ENCODE measurements at places on chromosomes 6 and 20.
A peak's percentile ranks its signal among the peaks of the same experiment; 100 is the strongest.

- DNase-seq = no peak
These were observed 82.1 kb downstream of the KCNB1 start for GRCh38 chr20:49400410-49400809.

DNA sequence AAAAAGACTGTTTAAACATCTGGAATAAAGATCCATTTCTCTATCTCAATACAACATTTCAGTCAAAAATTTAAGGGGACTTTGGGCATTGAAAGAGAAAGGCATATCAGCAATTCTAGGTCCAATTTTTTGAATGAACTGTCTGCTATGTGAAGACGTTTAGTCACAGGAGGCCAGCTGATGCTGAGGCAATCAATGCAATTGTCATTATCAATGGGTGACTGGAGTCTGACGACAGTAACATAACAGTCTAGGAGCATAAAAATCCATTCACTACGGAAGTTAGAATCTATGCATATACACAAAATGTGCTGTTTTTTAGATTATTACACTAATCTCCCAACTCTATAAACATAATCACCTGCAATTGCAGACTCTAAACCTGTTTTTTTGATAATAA is 37.8 kb downstream of the TENT5A start:
- DNase-seq = no peak

DNA sequence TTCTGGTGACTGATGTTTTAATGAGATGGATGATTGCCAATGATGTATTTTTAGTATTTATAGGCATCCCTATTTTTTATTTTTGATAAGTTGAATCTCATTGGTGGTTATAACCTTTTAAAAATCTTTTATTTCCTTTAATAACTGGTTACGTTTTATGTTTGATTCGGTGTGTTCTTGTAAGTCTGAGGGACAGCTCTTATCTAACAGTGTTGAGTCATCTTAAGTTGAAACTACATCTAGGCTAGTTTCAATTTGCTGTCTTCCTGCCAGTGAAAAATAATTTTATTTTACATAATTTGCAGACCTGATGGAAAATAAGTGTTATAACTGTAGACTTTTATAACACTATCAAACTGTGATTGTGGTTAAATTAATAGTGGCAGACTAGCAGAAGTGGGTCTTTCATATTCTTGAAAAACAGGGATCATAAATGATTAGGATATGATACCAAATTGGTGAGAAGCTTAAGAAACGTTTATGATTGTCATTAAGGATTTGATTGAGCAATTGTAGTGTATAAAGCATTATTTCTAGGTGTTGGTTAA is 4.6 kb downstream of the AFDN start:
- DNase-seq = no peak

DNA sequence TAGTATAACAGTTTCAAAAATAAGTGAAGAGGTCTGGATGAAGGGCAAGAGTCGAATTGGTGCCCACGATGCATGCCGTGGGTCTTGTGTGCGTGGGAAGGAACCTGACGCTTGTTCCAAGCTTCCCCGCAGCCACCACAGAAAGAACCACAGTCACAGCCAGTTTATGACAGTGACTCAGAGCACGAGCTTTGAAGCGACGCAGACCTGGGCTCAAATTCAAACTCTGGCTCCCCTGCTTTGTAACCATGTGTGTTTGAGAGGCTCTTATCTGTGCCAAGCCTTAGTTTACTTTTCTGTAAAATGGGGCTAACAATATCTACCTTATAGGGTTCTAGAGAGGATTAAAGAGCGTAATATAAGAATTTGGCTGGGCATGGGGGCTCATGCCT is 65.5 kb downstream of the SYNJ2 start:
- no peak for DNase-seq

GRCh38 chr6:67814262-67814661 is 820.8 kb upstream of the ADGRB3 start:
- DNase-seq = no peak

DNA sequence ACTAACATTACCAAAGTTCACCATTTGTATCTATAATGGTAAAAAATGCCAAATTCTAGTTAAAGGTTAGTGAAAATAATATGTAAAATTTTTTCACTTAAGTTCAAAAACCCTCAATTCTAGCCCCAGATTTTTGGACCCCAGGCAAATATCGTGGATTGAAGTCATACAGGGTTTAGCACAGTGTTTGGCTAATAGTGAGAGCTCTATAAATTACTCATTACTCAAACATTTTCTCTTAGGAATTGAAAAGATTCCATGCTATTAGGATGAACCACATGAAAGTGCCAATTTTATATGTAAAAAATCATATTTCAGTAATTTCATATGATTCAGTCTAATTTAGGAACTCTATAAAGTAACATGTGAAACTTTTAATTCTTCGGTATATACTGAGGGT is 170.3 kb upstream of the PREP start:
- DNase-seq = no peak

DNA sequence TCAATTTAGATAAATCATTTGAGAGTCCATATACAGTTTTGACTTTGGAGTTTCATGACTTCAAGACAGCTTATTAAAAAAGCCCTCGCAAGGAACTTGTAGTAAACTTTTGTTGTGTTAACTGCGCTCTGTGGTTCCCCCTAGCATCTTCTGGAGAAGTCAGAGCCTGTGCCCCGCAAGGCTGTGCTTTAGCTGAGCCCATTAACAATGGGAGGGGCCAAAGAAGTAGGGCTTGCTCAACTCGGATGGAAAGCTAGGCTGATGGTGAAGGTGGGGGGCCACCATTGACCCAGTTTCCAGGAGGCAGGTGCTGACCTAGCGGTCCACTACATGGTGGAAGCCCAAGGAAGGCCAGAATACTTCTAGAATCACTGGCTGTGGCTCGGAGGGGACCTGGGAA is 29.3 kb upstream of the OVOL2 start:
- DNase-seq = no peak

DNA sequence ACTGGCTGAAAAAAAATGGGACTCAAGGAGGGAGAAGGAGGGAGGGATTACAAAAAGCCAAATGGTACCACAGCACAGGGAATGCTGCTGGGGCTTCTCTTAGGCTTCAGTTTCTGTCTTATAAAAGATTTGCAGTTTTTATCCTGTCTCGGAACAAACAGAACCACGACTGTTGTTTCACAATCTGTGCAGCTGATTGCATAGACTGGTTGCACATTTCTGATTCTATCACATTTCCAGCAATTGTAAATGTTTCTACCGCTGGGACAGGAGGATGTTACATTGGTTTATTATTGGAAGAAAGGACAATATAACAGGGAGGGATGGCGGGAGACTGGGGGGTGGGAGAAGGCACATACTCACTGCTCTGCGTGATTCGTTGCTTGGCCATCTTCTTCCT is 73.5 kb upstream of the ARID1B start:
- DNase-seq = no peak

- DNase-seq = no peak
These were observed 55.0 kb downstream of the BMP7 start for GRCh38 chr20:57211406-57211805.

DNA sequence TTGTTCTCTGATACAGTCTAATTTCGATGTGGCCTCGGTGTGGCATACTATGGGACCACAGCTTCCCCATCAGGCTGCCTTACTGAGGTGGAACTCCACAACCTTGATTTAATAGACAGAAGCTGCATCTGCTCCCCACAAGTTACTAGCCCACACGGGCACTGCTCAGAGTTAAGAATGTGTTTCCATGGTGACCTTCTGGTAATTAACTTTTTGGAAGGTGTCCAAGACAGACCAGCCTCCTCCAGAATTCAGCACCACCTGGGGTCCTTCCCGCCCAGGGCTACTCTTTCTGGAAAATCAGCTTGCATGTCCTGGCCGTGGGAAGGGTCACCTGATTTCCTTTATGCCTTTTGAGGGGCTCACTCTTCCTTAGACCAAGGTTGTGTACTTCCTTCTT is 48.7 kb upstream of the CDH4 start:
- no peak for DNase-seq

- DNase-seq = no peak
These were observed 67.4 kb downstream of the CNBD2 start for GRCh38 chr20:36035745-36036144.

- DNase-seq = no peak
These were observed 38.6 kb downstream of the PREP start for GRCh38 chr6:105364243-105364642.

DNA sequence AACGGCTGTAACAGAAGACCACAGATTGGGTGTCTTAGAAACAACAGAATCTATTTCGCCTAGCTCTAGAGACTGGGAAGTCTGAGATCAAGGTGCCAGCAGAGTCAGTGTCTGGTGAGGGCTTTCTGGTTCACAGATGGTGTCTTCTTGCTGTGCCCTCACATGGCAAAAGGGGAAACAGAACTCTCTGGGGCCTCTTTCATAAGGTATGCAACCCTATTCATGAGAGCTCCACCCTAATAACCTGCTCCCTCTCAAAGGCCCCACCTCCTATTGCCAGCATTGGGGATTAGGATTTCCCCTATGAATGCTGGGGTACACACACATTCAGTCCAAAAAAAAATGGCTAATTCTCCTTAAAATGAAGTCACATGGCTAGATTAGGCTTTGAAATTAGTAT is 10.0 kb downstream of the TXNDC5 start:
- no peak for DNase-seq

- DNase-seq = no peak
These were observed 119.3 kb downstream of the BMP7 start for GRCh38 chr20:57147185-57147584.

- DNase-seq = no peak
These were observed 4.1 kb upstream of the PREX1 start for GRCh38 chr20:48831718-48832404.

- DNase-seq = no peak
These were observed 6.3 kb downstream of the NFYA start for GRCh38 chr6:41079080-41079479.

- DNase-seq = no peak
These were observed 138.0 kb downstream of the NFATC2 start for GRCh38 chr20:51404297-51405060.

DNA sequence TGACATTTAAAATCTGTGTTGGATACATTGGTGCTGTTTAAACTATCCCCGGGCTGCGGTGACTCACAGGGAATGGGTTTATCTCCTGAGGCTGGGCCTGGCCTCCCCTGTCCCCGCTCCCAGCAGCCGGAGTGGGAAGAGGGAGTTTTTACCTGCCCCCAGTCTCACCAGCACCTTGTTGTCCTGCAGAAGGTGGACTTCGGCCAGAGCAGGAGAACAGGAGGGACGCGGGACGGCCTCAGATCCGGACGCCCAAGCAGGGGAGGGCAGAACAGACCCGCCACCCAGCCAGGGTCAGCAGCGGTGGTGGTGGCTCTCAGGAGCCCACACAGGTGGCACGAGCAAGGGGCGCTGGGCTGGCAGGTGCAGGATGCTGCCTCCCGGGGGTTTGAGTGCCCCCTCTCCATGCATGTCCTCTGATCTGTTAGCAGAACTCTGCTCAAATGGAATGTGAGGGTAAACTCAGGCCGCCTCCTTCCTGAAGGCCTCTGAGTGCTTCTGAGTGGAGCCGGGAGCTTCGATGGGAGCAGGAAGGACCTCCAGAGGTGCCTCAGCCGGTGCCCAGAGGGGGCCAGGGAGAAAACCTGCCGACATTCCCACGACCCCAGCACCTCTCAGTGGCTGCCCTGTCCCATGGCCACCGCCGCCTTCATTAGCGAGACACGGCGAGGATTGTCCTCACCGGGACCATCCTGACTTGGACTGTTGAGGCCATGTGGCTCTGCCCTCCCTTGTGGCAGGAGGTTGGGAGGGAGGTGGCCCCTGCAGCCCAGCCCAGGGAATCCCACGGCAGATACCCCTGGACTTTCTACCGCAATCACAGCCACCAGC is 43.4 kb upstream of the MRGBP start:
- no peak for DNase-seq

DNA sequence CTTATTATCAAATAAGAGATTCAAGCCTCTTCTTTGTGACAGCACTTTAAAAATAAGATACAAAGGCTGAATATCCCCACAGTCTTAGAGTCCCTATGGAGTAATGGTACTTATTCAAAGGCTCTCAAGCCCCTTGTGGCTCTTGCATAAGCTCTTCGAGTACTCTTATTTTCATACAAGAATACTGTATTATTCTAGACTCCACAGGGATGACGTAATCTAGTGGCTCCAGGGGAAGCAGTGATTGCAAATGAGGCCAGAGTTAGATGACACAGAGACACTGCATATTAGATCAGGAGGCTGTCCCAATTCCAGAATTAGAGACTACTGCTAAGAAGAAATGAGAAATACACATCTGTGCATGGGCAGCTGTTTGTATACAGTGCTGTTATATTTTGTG is 1195.9 kb upstream of the MAP3K7 start:
- DNase-seq = no peak

DNA sequence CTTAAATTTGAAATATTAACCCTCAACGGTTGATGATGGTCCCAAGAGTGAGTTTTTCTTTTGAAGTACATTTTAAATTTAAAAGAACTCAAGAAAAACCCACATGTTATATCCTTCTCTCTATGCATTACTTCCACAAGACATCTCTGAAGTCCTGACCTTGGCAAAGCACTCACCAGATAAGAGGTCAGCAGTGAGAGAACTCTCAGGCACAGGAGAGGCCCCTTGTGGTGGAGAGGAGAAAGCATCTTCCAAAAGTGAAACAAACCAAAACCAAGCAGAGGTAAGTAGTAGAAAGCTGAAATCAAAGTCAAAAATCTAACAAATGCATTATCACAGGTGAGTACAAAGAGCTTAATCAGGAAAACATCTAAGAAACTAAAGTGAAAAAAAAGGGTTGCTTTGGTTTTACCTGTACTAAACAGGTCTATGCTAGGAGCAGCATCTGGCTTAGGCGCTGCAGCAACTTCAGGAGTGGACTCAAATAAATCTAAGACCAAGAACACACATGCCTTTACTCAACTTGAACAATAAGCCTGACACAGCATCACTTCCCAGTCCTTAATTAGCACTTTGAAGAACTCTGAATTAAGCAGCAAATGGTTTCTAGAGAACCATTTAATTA is 80.5 kb downstream of the PRSS35 start:
- DNase-seq = peak; percentile 24

DNA sequence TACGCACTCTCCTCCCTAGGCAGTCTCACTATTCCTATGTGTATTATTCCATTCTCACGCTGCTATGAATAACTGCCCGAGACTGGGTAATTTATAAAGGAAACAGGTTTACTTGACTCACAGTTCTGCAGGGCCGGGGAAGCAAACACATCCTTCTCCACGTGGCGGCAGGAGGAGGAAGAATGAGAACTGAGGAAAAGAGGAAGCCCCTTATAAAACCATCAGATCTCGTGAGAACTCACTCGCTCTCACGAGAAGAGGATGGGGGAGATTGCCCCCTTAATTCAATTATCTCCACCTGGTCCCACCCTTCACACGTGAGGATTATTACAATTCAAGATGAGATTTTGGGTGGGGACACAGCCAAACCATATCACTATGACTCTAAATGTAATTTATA is 61.9 kb downstream of the ECT2L start:
- DNase-seq = no peak

GRCh38 chr6:119137194-119138072 is 59.0 kb upstream of the FAM184A start:
- no peak for DNase-seq

DNA sequence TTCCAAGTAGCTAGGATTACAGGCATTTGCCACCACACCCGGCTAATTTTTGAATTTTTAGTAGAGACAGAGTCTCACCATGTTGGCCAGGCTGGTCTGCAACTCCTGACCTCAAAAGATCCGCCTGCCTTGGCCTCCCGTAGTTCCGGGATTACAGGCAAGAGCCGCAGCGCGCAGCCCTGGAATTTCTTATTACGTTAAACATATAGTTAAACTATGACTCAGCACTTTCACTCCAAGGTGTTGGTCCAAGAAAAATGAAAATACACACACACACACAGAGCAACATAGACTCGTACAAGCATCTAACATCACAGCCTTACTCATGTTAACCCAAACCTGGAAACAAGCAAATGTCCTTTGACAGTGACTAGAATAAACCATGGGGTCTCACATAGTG is 663.9 kb downstream of the PRKN start:
- DNase-seq = no peak
